ENCODE measurements at places on chromosomes 3 and 15. TPM values are rescaled to one million over a fixed set of nuclear protein-coding genes. Genes with fewer than 3 reads are reported as not detected.

TMEM45A gene
- polyA plus RNA-seq: not detected

SGO1 gene
- polyA plus RNA-seq: 0.49 TPM

IDH3A gene
- 42.3 TPM for polyA plus RNA-seq

ROPN1 gene
- polyA plus RNA-seq: not detected

GOLGA6A gene
- polyA plus RNA-seq: not detected

ALDH1A2 gene
- not detected for polyA plus RNA-seq

HRG gene
- polyA plus RNA-seq: not detected

EOMES gene
- 8.4 TPM for polyA plus RNA-seq

CADM2 gene
- not detected for polyA plus RNA-seq

CCR3 gene
- polyA plus RNA-seq: not detected

ZNF148 gene
- polyA plus RNA-seq: 100 TPM

SAMMSON gene
- polyA plus RNA-seq: not detected

ZNF860 gene
- polyA plus RNA-seq: not detected

TMIE gene
- 1.4 TPM for polyA plus RNA-seq
